MG63 (cell line): ENCODE measurements at places on chromosomes 13 and 19.

- DNase-seq, result no peak
Observed at GRCh38 chr19:41551212-41551610, 24.8 kb upstream of the CEACAM21 start.

- no peak for DNase-seq
Observed at GRCh38 chr19:10089801-10090375, 3.8 kb downstream of the SHFL start.

DNA sequence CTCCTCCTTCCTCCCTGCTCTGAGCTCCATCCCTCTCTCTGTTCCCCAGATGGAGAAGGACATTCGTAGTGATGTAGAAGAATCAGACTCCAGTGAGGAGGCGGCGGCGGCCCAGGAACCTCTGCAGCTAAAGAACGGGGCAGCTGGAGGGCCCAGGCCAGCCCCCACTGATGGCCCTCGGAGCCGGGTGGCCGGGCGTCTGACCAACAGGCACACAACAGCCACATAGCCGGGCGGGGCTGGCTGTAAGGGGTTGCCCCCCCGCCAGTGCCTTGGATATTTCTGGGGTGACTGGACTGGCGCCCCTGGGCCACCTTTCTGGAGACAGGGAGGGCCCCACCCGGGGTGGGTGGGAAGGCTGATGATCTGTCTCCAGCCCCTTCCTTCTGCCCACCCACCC, 46.3 kb downstream of the CD320 start:
- DNase-seq, result no peak

DNA sequence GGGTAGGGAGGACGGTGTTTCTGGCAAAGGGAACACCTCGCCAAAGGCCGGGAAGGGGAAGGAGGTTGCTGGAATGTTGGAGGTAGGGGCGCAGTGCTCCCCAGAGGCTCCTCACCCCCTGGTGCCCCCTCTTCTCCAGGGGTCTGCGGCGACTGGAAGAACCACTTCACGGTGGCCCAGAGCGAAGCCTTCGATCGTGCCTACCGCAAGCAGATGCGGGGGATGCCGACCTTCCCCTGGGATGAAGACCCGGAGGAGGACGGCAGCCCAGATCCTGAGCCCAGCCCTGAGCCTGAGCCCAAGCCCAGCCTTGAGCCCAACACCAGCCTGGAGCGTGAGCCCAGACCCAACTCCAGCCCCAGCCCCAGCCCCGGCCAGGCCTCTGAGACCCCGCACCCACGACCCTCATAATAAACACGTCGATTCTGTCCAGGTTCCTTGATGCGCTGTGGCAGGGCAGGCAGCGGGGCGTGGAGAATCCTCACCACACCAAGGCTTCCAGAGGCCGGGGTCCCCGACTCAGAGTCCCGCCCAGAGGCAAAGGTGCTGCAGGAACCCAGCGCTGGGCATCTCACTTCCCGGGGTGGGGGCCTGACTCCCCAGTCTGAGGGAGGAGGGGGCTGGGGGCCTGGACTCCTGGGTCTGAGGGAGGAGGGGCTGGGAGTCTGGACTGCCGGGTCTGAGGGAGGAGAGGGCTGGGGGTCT, 7.4 kb upstream of the SPACA4 start:
- DNase-seq, result no peak

DNA sequence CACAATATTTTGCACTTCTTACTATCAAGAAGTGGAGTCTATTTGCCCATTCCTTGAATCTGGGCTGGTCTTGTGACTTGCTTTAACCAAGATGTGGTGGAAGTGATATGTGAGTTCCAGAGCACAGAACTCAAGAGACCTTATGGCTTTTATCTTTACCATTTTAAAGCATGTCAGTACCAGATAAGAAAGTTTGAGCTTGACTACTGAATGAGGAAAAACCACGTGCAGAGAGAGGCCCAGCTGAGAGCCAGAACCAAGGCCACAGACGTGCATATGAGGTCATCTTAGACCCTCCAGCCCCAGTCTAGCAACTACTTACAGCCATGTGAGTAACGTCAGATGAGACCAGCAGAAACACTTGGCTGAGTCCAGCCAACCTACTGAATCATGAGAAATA, 6.3 kb upstream of the CDK8 start:
- no peak for DNase-seq

GRCh38 chr19:12034620-12035019, 859 bp downstream of the ZNF433 start:
- DNase-seq, result no peak

- DNase-seq, result no peak
Observed at GRCh38 chr19:4012092-4012974, 4.8 kb downstream of the PIAS4 start.

DNA sequence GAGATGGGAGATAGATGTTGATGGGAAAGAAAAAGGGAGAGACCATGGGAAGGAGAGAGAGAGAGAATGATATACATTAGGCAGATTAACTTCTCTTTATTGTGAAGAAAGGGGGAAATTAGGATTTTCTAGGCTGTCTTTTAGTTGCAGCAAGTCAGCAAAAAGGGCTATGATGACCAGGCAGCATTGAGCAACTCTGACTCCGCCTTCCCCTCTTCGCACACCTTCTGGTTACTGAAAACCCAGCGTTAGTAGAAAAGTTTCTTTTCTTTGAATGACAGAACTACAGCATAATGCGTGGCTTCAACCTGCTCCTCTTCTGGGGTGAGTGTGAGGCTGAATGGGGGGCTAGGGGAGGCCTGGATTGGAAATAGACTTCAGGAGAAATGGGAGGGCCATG, at the start of gene ADGRE1:
ADGRE1 (plus strand) TSS at position 264 of the 400 bp plus-strand sequence; CDS start at position 294, 30 bp downstream.
- no peak for DNase-seq

DNA sequence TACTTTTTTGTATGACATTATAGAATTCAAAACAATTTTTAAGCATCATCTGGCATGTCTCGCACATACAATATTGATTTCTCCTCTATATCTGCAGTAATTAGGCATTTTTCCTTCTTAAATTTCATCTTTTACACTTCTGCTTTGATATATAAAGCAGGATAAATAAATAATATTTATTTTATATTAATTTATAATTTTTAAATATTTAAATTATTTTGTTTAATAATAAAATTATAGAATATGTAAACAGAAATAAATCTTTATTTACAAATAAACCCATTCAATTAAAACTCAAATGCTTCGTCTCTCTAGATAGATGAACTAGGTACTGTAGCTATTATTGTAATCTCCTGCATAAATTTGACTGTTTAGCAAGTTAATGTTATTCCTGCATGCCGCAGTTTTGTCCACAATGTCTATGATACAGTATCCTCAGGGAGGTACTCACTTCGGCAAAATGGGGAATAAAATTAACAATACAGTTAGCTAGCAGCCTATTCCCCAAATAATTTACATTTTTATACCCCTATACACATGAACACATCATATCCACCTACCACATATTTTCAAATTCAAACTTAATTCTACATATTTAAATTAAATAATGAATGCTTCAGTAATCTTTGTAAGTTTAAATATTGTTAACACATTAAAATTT, 473.6 kb upstream of the SLC10A2 start:
- no peak for DNase-seq

- no peak for DNase-seq
Observed at GRCh38 chr13:79692846-79693245, 211.9 kb downstream of the NDFIP2 start.

GRCh38 chr19:29267701-29268100, 54.8 kb upstream of the UQCRFS1 start:
- DNase-seq, result no peak

DNA sequence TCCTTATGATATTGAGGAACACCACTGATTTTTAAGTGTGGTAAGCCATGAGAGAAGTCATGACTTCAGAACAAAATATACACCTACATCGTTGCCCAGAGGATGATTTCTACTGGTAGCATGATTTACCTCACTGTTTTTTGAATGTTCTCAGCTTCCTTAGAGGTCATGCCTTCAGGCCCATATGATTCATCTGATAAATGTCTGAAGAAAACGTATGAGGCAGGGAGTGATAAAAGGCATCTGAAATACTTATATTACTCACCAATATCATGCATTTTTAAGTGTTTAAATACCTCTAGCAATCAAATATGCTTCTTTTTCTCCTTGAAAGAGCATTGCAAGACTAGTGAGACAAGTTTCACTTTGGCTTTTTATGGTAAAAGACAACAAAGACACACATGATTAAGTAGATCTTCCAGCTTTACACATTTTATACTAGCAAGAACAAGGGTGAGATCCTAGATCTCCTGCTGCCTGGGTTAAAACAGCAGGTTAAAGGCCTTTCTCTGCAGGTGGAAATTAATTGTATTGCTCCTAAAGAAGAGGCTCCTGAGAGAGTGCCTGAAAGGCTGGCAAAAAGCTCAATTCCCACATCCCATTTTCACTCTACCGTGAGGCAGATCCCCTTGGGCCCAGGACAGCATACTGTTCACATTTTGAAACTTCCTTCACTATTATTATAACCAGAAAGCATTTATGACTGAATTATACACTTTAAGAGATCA, 432.4 kb downstream of the SLITRK1 start:
- no peak for DNase-seq

DNA sequence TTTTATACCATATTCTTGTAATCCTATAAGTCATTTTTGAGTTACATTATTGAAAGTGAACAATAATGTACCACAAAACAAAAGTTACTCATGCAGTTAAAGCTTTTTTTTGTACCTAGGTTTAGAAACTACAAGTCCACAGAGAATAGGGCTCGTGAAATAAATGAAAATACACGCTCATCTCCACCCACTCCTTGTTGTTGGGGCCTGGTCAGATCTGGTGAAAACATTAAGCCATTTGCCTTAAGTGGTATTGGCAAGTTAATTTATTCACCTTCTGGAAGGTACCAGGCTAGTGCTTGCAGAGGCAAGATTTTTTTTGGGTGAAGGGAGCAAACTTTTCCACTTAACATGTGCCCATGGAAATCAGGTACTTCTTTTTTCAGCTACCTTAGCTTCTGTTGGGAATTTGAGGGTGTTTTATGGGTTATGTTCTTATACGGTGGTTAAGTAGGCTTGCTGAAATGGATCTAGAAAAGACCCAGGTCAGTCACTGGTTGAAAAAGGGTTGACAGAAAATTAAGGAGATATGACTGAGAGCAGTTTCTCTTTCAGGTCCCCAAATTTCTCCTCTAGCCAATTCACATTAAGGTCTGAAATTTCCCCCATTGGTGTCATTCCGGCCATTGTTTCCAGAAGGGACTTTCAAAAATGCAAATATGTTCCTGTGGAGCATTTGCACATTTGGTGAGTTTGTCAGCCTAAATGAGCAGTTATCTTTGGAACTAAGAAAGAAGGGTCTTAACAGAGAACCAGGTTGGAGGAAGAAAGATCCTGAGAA, 143.3 kb downstream of the KCNRG start:
- no peak for DNase-seq

DNA sequence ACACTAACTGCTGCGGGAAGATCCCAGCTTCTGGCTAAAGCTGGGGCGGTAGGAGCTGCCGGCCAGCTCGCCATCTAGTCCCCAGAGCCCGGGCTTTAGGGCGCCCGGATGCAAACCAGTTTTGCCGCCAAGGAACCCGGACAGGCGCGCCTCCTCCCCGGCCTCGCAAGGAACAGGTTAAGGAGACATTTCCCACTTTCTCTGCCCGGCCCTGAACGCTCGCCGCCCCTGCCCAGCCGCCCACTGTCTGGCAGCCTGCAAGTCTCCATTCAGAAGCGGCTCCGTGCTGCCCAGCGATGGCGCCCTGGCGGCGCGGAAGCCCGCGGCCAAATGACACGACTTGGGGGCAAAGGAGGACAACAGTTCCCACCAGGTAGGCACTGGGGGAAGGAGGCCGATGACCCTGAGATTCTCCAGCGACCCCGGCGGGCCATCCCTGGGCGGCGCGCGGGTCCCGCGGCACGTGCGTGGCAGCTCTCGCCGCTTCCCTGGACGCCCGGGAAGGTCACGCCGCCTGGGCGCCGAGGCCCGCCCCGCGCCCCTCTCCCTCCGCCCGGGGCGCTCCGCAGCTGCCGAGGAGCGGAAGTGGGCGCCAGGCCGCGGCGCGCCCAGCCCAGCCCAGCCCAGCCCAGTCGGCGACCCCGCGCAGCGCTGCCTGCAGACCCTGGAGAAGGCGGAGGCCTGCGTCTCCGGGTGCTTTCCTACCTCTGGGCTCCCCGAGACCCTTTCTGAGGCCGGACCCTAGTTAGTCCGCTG, 42.2 kb upstream of the HNRNPA1L2 start:
- no peak for DNase-seq

GRCh38 chr13:106565127-106565775, 2.7 kb downstream of the ARGLU1 start:
- DNase-seq, result no peak
